Activated naive CD4-positive, alpha-beta T cell (primary cell): ENCODE measurements at places on chromosomes 2 and 18.

DNA sequence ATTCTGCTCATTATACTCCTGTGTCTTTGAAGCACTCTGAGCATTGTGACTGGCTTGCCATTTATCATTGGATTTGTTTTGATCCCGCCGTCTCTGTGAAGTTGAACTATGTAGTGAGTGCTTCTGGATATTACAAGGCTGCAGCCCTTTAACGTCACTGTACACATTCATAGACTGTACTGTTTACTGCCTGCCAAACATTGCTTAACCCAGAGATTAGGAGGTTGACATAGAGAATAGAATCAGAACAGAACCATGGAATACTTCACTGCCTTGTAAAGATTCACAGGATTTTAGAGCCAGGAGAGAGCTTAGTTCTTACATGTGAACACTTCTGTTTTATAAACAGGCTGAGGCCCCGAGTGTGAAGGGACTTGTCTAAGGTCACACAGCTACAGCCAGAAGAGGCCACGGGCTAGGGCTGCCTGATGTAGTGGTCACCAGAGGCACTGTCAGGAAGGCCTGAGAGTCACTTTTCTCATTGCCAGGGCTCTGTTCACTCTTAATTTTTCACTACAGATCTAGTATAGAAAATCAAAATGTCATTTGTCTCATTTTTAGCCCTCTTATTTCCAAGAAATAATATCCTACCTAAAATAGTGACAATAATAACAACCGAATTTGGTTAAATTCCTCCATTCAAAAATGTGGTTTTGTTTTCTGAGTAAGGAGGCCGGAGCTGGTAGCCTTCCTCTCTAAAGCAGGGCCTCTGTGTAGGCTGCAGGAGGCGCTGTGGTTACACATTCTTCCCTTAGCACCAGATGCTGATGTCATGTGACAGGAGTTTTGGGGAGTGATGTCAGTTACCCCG, 87.9 kb downstream of the UGGT1 start:
- no peak for DNase-seq

GRCh38 chr2:168146892-168147810, 100.2 kb downstream of the STK39 start:
- DNase-seq: no peak

- no peak for DNase-seq
Observed at GRCh38 chr2:227124811-227125210, 39.2 kb downstream of the COL4A4 start.

DNA sequence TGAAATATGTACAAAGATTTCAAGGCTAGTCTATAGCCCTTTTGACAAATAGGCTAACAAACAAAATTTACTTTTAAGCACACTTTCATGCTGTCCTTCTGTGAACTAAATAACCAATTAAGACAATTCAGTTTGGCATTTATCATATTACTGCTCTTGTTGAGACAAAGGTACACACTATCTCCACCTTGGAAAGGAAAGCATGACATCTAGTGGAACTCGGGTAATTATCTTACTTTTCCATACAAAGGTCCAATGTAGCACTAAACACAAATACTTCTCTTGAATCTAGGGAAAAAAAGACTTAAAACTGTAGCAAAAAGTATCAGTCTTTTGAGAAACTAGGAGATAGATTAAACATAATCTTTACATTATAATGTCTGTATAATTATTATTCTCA, 125.0 kb upstream of the CD226 start:
- no peak for DNase-seq

DNA sequence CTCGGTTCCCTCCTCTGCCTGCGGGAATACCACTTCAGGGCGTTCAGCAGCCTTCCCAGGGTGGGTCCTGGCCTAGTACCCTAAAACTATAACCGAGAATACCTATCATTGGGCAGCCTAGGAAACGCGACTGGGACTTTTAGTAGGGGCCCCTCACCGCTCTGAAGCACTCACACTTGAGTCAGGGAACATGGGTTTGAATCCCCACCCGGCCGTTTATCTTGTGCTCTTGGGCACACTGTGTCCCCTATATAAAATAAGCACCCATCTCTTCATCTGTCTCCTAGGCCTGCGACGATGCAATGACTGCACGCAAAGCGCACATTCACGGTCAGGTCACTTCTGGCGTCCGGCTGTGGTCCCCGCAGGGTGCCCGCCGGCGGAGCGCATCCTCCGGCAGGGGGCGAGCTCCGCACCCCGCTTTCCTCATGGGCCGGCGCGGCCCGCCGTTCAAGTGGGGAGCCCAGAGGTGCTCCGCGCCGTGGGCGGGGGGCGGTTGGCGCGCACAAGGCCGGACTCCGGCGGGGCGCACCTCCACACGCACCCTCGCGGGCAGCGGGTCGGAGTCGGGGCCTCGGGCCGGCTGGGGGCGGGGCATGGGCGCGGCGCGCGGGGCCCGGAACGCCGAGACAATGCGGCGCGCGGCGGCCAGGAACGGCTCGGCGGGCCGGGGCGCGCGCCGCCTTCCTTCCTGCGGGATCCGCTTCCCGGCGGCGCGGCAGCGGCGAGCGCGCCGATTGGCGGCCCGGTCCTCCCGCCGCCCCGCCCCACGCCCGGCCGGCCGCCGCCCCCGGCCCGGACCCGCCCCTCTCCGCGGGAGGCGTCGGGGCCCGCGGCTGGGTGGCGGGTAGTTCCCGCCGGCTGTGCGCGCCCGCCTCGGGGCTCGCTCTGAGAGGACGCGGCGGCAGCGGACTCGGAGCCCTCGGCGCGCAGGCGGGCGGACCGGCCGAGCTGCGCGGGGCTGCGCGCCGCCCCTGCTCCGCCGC, at the start of gene ASAP2:
Gene ASAP2 (plus strand): TSS at position 850 of the 986 bp plus-strand sequence. CDS start 293 bp downstream, outside the sequence.
- no peak for DNase-seq

GRCh38 chr2:227782804-227783203, 30.8 kb upstream of the CCL20 start:
- DNase-seq: no peak

DNA sequence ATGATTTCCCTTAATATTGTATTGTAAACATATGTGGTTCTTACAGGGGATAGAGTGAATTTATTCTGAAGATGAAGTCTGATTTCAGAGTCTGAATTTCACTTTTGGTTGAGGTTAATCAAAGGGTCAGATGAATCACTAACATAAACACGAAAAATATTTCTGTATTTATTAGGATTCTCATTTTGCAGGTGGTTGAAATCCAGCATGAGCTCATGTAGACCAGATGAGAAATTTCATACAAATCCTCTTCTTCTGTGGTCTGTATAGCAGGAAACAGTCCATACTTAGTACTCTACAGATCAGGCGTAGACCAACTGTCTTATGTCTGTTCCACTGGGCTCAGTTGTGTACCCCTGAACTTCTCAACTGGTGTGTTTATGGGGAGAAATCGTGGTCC, 157.8 kb downstream of the BABAM2 start:
- DNase-seq: no peak

- no peak for DNase-seq
Observed at GRCh38 chr2:70921031-70921430, 14.7 kb upstream of the ATP6V1B1 start.

- no peak for DNase-seq
Observed at GRCh38 chr2:213164263-213164662, 12.9 kb upstream of the IKZF2 start.

DNA sequence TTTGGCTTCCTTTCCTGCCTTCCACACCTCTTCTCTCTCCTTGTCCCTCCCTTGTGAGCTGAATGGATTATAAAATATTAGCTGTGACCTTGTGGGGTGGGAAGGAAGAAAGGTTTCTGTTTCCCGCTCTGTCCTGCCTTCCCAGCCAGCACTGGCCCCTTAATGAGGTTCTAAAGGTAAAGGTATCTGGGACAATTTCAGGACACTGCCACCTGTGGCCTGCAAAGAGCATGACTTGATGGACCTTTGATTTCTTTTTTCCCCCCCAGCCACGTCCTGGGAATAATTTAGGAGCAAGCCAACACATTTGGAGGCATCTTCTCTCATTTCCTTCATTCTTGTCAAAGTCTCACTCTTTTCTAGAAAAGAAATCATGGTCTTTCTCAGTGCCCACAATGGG, 246.7 kb upstream of the EPAS1 start:
- DNase-seq: no peak

DNA sequence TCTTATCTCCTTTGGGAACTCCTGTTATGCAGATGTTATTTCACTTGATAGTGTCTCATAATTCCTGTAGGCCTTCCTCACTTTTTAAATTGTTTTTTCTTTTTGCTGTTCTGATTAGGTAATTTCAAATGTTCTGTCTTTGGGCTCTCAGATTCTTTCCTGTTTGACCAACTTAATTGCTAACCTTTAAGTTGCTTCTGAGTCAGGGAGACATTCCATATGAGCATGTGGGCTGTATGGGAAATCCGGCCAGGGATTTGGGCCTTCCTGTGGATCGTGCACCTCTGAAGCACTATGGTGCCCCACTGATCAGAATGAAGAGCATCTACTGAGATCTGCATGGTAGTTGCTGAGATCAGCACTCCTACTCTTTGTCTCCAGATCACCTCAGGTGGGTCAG, 44.7 kb upstream of the REEP1 start:
- DNase-seq: no peak

- no peak for DNase-seq
Observed at GRCh38 chr2:114754907-114755563, 312.6 kb downstream of the DPP10 start.

GRCh38 chr18:55778788-55779690, 191.0 kb upstream of the TCF4 start:
- no peak for DNase-seq

GRCh38 chr2:61295981-61296380, 134.0 kb downstream of the C2orf74 start:
- no peak for DNase-seq

GRCh38 chr2:233830111-233830802, 24.1 kb downstream of the HJURP start:
- DNase-seq: no peak

DNA sequence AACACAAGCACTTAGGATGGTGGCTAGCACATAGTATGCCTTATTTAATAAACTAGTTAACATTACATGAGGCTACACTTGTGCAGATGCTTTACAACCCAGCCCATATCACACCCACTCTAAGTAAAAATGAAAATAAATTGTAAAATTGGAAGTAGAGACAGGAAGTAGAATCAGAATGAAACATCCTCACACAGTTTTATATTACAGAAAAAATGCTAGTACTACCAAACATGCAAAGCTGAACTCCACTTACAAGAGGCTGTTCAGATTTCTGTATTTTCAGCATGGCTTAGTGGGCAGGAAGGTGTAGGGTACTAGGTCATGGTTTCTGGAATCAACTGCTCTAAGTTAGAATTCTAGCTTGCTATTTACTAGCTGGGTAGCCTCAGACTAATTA, 18.2 kb upstream of the CRIM1 start:
- no peak for DNase-seq

DNA sequence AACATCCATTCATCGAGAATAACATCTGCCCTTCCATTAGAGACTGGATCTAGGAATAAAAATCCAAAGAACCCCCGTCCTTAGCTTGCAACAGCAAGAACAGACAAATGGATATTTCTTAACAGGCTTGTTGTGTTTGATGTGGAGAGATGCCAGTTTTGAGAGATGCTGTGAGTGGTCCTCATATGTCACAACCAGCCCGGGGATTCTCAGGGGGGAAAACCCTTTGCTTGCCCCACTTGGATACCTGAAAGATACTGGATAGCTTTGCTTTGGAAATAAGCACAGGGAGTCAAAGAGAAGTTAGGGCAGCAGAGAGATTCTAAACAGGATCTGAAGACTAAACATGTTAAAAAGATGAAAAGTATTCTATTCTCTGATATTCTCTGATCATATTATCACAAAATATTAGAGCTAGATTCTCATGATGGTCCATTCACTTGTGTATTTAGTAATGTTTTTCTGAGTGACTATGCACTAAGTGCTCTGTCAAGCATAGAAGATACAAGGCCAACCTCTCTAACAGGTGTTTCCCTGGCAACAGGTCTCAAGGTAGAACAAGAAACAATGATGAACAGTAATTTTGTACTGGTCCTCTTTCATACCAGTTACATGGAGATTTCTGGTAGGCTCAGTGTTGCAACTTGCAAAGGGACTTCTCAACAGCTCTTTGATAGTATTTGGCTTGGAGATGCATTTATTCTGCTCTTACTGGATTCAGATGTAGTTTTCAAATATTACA, 348.2 kb downstream of the MYCN start:
- no peak for DNase-seq

GRCh38 chr2:138777996-138778395, 2.2 kb downstream of the NXPH2 start:
- DNase-seq: no peak

DNA sequence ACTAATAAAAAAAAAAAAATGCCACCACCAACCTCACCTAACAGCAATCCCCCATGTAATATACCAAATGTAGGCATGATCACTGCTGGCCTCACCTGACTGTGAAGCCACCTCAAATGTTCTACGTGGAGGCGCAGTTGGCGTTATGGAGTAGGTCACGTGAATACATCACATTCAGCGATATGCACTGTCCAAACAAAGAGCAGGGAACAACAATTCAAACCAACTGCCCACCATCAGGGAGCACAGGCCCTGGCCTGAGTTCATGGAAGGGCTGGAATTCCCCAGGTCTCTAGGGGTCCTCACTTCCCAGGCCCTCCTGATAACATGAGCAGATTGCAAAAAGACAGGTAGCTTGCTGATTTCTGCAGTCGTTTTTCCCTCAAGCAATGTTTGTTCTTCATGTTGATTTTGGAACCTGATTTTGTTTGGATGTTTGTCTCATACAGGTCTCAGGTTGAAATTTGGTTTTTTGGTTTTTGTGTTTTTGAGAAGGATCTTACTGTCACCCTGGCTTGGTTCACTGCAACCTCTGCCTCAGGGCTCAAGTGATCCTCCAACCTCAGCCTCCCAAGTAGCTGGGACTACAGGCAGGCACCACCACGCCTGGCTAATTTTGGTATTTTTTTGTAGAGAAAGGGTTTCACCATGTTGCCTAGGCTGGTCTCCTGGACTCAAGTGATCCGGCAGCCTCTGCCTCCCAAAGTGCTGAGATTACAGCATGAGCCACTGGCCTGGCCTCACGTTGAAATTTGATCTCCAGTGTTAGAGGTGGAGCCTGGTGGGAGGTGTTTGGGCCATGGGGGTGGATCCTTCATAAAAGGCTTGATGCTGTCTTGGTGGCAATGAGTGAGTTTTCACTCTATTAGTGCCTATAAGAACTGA, 15.5 kb downstream of the TBC1D8 start:
- DNase-seq: no peak

DNA sequence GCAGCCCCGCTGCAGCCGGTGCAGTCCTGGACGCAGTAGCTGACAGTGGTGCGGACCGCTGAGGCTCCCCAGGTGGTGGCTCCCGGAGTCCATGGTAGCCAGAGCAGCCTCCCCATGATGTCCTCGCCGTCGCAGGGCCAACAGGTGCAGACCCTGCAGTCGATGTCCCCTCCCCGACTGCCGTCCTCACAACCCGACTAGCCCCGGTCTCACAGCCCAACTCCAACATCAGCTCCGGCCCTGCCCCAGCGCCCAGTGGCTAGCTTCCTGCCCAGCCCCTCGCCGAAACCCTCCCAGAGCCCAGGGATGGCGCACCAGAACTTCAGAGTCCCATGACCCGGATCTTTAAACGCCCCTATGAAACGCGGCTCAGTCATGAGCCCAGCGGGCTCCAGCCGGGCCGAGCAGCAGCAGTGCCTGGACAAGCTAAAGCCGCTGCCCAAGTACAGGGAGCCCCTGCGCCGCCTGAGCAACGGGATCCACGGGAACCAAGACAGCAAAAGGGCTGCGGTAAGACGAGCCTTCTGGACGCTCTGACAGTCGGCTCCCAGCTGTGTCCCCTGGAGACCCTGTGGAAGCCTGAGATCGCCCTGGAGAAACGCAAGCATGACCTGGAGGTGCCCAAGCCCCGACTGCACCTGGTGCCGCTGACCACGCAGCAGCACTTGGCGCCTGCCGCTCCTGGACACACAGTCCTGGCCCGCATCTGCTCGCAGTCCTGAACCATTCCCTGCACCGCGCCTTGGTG, 53.8 kb upstream of the TUBA3E start:
- DNase-seq: no peak

- DNase-seq: no peak
Observed at GRCh38 chr2:99488539-99489062, 1.2 kb downstream of the REV1 start.

GRCh38 chr2:88596141-88596830, 31.0 kb downstream of the EIF2AK3 start:
- no peak for DNase-seq
